ENCODE measurements at places on chromosomes 5 and 9. TPM values are rescaled to one million over a fixed set of nuclear protein-coding genes. Genes with fewer than 3 reads are reported as not detected.

DNA sequence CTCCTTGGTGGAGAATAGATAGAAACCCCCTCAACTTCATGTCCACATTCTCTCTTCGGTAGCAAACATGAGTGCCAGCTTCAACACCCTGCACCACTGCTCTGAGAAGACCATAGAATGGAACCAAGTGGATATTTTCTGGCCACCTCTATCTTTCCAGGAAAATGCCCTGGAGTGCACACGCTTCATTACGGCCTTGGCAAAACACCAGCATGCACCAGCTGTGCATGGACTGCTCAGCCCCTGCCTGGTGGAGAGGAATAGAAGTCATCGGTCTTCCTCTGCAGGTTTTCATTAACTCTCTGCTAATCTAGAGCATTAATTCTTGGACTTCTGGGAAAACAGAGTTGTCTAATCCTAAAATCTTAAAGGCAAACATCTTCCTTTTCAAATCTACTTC lies 211.6 kb upstream of the TMEM161B start:
- DNase-seq, result no peak

DNA sequence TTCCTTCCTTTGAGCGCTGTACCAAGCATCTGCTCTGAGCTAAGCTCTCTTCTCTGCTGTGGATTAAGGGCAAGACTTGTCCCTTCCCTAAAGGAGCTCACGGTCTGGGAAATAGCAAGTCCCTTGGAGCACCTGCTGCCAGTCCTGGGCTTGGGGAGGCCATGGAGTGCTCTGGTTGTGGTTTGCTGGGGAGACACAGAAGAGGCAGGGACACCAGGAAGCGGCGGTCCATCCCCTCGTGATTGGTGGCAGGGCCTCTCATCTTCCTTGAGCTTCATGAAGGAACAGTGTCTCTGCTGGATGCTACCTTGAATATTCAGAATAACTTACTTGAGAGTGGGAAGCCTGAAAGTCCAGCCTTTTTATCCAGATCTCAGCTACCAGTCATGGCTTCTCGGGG lies 35.3 kb downstream of the COL5A1 start:
- no peak for DNase-seq

GRCh38 chr9:128015696-128016095 lies 34.9 kb upstream of the EEIG1 start:
- no peak for DNase-seq

PAM gene
- total RNA-seq, result 77.2 TPM

All from skin of body (tissue), 3 donors.